Stimulated activated CD8-positive, alpha-beta memory T cell treated with anti-CD3 and anti-CD28 coated beads, Interleukin-12 subunit alpha, Interleukin-12 subunit beta, amount 100 ng/mL, for 4 hours (primary cell): ENCODE measurements at places on chromosomes 3 and 15.
A peak's percentile ranks its signal among the peaks of the same experiment; 100 is the strongest.

- no peak for DNase-seq
These were observed 177.3 kb upstream of the WNT5A start for GRCh38 chr3:55664387-55664786.

GRCh38 chr3:30607032-30607833 lies 832 bp downstream of the TGFBR2 start:
- peak; percentile 56 for DNase-seq

DNA sequence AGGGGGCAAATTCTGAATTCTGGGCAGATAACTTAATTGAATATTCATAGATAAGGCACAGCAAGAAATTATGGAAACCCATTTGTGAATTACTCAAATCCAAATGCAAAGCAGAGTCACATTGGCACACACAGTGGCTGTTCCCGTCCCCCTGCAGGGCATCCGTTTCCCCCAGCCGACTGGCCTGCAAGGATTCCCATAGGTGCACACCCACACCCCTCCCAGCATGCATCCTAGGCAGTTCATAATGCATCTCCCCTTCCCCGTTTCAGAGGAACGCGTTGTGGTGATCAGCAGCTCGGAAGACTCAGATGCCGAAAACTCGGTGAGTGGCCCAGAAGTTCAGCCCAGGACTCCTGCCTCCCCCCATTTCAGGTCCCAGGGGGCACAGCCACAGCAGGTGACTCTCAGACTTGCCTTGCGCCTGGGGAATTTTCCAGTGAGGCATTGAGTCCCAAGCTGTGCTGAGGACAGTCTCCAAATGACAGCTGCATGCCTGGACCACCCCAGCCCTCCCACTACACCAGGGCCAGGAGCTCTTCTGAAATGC lies 39.8 kb downstream of the PML start:
- DNase-seq, result no peak

GRCh38 chr15:80233581-80233980 lies 18.4 kb downstream of the CTXND1 start:
- DNase-seq, result no peak

GRCh38 chr3:72390841-72391240 lies 457.4 kb downstream of the SHQ1 start:
- DNase-seq, result no peak

DNA sequence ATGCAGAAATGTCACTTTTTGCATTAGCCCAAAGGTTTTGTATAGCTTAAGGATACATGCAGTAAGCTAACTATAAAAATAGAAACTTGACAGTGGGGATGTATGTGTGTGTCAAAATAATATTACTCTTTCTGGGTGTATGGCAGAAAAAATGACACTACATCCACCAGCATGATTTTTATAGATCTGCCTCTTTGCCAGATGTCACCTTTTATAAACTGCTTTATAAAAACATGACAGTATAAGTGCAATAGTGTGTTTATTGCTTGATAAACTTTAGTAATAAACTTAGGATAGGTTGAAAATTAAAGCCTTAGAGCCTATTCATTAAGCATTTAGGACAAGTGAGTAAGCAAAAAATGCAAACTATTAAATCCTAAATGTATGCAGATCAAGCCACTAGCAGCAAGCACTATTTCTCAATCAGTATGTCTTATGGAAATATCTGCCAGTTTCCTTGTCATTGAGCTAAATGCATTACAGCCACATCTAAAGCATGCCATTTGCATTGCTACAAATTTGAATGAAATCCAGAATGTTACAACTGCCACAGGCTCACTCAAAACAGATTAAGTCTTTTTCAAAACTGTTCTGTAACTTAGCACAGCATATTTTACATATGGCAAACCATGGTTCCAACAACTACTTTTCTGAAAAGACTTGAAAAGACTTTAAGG lies 935.0 kb downstream of the FHIT start:
- no peak for DNase-seq

DNA sequence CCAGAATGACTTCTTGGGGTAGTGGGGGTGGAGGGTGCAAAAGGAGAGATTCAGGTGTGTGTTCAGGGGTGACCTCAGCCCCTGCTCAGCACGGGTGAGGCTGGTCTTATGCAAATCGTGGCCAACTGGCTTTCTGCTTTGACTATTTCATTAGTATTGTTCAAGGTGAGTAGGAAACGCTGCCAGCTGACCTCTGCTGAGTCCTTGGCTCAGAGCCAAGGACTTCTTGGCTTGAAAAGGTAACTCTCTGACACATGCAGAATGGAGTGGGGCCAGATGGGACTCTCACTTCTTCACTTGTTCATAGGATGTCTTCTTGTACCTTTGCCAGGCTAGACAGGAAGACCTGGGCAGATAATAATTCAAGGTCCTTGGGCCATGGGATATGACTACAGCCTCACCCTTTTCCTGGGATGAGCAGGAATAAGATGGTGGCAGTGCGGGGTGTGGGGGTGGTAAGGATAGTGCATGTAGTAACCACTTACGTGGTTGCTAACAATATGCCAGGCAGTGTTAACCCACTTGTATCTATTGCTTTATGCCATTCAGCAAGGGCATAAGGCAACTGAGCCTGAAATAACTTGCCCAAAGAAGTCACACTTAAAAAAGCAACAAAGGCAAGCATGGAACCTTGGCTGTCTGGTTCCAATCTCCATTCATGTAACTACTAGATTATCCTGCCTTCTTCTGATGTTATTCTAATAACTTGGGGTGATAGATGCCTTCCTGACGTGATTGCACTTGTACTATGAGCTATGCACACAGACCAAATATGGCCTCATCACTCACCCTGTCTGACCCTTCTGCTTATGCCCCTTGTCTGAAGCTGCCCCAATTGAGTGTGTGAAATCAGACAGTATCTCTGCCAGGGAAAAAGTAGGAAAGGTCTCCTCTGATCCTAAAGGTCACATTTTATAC lies 193.1 kb downstream of the NR1D2 start:
- DNase-seq, result no peak

DNA sequence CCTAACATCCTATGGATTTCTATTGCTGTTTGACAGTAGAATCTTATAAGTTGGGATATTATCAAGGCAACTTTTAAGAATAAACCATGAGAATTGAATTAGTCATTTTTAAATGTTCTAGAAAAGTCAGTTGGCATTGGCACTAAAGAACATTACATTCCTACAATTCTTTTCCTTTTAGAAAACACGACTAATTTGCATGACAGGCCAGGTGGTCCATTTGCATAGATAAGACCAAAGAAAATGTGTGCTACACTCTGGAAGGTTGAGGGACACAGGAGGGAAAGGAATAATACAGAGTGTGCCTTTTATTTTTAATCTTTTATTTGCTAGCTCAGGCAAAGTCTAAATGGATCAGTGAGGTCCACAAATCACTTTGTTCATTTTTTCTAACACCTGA lies 962.3 kb downstream of the EPHA3 start:
- DNase-seq, result no peak

GRCh38 chr15:50431204-50431603 lies 7.0 kb downstream of the USP8 start:
- DNase-seq, result no peak

GRCh38 chr3:66618066-66618465 lies 117.2 kb upstream of the LRIG1 start:
- no peak for DNase-seq

DNA sequence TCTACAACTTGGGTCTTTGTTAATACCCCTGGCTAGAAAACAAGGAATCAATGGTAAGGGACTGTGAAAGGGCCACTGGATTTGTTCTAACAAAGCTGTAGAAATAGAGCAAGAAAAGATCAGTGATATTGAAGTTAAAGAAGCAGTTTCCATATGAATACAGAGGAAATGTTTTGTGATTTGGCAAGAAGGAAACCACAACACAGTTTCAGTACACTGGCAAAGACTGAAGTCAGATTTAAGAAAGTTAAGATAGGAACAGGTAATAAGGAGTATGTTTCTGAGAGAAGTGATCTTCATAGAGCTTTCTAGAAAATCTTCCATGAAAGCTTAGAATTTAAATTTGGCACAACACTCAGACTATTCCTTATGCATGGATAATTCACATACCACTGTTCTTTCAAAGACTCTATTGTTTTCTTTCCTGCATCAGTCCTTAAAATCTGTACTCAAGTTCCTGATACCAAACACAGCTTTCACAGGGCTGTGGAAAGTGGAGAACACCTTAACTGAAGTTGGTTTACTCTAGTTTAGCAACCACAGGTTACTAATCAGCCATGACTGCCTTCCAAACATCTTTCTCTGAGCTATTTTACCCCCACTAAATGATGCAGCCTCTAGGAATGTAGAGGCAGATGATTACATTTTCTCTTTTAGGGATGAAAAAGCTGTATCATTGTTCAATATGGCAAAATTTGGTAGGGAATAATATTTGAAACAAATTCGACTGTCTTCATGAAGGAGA lies 32.4 kb upstream of the ALCAM start:
- DNase-seq, result no peak

GRCh38 chr3:36596419-36596818 lies 167.9 kb downstream of the DCLK3 start:
- DNase-seq, result no peak

GRCh38 chr15:42736178-42736792 lies 643 bp downstream of the CDAN1 start:
- DNase-seq, result peak; percentile 6

DNA sequence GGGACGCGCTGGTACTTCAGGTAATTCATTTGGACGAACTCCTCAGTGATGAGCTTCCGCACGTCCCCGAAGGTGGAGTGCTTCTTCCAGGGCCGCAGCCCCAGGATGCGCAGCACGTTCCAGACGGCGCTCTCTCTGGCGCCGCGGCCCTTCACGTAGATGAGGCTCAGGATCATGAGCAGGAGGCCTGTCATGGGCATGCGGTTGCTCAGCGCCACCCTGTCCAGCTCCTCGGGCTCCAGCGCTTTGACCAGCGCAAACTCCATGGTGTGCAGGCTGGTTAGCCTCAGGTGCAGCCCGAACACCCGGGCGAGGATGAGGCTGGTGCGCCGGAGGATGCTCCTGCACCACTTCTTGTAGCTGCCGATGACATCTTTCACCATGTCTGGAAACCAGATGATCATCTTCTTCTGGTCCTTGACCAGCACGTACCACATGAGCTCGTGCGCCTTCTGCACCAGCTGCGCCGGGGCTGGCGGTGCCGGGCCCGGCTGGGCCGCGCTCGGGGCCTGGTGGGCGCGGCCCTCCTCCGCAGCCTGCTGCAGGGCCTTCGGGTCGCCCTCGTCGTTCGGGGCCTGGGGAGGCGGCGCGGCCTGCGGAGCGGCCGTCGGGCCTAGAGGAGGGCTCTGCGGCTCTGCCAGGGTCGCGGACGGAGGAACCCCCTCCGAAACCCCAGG lies 501 bp downstream of the NDN start:
- no peak for DNase-seq

DNA sequence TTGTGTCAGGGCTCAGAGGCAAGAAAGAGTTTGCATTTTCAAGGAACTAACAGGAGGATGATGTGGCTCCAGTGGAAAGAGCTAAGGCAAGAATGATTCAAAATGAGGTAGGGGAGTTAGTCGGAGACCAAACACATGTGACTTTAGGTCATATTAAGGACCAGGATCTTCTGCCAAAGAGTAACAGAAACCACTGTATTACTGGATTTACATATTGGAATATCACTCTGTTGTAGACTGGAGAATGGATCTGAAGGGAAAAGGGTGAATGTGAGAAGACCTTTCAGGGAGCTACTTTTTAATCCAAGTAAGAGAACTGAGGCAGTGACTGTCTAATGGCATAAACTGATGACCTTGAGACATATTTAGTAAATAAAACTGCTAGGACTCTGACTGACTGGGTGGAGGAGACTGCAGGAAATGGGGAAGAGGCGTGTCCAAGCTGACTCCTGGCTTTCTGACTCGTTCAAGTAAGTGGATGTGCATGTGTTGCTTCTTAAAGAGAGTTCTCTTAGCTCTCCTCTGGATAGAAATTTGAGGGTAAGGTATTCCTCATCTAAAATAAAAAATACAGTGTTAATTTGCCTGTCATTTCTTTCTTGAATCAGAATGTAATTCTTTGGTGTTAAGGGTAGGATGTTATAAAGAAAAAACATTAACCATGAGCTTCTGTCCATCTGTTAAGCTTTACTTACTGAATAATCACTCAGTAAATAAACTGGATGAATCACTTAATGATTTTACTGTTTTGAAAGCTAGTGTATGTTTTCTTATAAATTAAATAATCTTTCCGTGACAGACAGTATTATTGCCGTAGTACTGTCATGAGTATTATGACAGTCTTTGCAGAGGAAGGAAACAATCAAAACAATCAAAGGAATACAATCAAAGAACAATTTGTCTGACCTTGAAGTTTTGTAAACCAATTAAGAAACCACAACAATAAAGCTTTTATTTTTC lies 58.3 kb upstream of the CFAP20DC start:
- DNase-seq, result no peak

DNA sequence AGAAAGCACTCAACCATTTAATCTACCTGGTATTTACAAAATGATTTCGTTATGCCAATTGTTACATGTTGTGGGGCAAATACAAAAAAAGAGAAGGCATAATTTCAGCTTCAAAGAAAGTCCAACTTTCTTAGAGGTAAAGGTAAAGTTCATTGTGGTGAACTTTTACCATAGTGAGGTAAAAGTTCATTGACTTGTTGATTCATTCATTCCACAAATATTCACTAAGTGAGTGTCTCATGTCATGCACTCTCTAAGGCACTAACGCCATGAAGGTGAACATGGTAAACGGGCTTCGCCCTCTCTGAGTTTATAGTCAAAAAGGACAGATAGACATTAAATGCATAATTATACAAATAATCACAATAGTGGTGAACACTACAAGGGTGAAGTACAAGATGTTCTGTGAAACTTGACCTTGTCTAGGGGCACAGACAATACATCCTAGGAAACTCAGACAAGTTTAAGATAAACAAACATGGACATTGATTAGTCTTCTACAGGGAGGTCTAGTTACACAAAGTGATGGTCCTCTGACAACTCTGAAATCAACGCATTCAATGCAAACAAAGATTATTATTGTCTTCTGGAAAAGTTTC lies 378.6 kb downstream of the MAGI1 start:
- DNase-seq, result no peak

DNA sequence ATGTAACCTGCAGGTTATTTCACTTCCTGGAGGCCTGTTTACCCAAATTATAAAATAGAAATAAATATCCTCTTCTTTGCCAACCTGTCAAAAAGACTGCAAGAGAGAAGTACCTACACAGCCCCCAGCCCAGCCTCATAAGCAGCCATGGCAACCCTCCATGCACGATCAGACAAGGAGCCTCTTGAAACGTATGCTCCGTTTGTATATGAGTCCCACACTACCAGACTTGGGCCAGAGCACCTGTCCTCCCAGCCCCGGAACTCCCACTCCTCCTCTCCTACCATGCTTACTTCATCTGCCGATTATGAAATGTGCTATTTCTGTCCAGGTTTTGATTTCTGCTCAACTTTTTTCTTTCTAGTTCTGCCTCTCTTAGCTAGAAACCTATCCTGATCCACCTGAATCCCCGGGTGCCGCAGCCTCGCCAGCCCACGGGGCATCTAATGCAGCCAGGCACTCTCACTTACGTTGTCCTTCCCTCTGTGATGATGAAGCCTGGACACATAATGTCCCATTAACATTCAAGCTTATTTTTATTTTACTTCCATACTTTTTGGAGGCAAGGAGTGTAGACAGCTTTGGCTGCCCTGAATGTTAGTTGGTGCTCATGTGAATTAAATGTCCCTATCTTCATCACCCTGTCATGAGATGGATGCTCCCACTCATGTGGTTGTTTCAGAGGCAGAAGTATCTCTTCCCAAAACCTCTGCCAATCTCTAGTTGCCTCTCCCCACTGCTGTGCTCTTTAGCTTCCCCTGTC lies 73.8 kb downstream of the MB21D2 start:
- DNase-seq, result no peak
